ENCODE measurements at places on chromosomes 12 and 14.

- no peak for DNase-seq
Observed at GRCh38 chr12:124744659-124745464, 118.8 kb downstream of the SCARB1 start.

GRCh38 chr14:104096751-104097700 lies 11.5 kb downstream of the ASPG start:
- DNase-seq = no peak

- DNase-seq = no peak
Observed at GRCh38 chr12:17235996-17236395, 630.0 kb upstream of the LMO3 start.

GRCh38 chr14:99821519-99822508 lies 28.6 kb downstream of the EML1 start:
- DNase-seq = no peak
